ENCODE measurements at places on chromosomes 12 and 14.

- peak; percentile 82 for DNase-seq
Observed at GRCh38 chr14:91258011-91258618, 13.6 kb upstream of the GPR68 start.

DNA sequence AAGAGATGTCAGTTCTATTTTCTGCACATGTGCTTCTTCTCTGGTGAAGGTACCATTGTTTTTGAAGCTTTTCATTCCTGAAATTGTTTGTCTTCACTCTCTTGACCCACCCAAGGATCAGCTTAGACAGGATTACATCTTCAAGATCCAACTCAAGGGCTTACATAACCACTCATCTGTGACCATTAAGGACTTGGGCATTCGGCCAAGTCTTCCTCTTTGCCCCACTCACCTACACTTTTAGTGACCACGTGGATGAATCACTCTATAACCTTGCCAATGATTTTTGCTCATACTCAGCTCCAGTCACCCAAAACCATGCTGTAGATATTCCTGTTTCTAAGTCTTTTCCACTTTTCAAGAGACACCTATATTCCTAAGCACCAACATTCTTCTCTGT lies 36.5 kb upstream of the SSTR1 start:
- DNase-seq: peak; percentile 59

DNA sequence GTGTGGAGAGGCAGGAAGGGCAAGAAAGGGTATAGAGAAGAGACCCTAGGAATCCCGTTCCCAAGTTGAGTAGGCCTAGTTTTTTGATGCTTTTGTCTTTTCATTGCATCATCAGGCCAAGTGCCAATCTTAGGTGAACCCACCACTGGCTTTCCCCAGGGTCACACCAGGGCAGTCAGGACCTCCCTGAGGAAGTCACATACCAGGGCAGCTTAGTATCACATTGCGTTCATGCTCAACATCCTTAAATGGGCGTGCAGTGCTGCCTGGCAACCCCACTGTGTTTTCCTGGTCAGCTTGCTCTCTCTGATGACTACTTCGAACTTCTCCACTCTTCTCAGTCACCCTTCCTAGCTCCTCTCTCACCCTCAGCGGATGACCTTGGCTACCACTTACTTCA lies 9.0 kb downstream of the ASIC1 start:
- DNase-seq: peak; percentile 94

DNA sequence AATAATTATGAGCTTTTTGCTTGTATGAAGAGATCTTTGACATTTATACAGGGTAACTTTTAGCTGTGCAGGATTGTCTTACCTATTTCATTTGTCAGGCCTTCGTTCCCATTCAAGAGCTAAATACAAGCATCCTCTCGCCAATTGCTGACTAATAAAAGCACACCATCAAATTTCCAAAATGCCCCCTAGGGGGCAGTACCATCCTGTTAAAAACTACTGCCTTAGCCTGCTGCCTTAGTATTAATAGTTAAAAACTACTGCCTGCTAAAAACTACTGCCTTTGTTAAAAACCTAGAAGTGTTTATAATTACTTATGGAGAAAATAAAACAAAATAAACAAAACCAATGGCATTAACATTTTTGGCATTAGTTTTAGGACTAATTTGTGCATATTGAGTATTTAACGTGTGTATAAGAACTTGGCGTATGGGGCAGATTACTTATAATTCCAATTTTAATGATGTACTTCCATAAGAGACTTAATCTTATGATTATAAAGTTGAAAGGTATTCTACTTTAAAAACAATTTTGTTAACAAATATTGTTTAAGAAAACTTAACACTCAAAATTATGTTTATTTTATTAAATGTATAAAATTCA lies 3.0 kb upstream of the IFI27L2 start:
- DNase-seq: peak; percentile 83
